Dermis microvascular lymphatic vessel endothelial cell (primary cell): ENCODE measurements at places on chromosomes 13 and 19. TPM values are rescaled to one million over a fixed set of nuclear protein-coding genes. Genes with fewer than 3 reads are reported as not detected.

GRCh38 chr13:104270731-104271130, 1204.5 kb upstream of the SLC10A2 start:
- DNase-seq: no peak

DNA sequence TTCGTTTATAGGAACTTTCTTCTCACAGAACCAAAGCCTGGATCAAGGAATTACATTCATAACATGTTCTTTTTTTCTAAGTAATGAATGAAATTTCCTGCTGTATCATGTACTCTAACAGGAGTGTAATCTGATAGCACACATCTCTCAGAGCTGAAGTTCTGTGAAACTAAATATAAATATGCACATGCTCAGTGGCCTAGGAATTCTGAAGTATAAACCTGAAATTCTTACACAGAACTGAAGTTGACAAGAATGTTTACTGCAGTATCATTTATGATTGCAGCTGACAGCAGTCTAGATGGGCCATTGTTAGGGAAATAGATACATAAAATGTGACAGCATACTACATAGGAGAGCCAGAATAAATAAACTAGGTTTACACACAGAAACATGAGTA, 54.5 kb downstream of the USP12 start:
- DNase-seq: peak; percentile 29

- DNase-seq: no peak
Observed at GRCh38 chr19:6828306-6828697, 55.8 kb downstream of the VAV1 start.

DNA sequence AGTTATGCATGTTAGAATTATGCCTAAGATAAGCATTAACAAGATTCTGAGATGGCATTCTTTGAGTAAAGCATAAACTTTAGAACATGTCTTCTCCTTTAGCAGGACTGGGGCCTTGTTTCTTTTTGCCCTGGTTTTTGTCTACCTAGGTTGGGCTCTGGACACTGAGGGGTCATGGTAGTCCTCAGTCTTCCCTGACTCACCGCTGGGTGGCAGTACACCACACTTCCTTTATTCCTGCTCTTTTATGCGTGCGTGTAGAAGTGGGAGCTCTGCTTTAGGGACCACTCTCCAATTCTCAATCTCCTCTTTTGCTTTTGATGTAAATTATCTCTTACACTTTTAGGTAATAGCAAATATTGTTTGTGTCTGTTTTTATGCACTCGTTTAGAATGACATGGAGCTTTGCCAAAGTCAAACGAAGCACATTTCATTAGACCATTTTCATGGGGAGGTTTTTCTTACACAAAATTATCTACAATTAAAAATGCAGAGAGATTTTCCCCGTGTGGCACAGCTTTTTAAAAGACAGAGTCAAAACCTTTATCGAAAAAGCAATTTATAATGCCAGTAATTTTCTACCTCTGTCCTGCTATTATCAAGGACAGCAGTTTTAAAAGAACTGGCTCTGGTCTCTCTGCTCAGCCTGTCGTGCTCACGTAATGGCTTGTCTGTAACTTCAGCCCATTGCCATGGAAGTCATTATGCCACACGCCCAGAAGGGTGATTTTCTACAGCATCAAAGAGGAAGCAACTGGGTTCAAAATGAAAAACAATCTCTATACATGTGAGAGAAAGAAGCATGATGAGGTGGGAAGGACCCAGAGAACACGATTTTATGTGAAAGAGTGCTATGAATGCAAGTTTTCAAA, 413.9 kb downstream of the COG6 start:
- DNase-seq: peak; percentile 83

DNA sequence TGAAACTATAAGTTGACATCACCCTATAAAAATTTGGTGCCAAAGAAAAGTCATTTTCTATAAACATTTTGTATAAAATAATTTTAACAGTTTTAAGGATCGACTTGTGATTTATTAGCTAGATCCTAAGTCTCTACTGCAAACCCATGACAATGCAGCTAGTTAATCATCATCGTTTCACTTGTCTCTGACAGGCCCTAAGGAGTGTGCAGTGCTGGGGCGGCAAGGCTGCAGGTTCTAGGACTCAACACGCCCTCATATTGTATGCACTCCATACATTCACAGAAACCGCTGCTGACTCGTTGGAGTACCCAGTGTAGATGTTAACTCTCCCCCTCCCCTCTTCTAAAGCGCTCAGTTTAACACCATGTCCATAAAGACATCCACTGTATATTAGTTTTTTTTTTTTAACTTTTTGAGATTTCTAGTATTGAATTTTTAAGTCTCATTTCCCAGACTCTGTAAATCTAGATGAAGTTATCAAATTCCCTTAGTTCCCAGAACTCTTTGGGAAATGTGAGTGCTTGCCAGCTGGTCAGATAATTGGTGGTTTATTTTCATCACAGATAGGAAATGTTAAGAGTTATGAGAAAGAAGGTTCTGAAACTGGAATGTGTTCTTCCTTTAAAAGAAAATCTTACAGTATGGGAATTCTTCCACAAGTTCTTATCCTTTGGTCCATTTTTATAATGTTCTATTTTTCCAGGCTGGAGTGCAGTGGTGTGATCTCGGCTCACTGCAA, 162.8 kb upstream of the RNF113B start:
- DNase-seq: no peak

DNA sequence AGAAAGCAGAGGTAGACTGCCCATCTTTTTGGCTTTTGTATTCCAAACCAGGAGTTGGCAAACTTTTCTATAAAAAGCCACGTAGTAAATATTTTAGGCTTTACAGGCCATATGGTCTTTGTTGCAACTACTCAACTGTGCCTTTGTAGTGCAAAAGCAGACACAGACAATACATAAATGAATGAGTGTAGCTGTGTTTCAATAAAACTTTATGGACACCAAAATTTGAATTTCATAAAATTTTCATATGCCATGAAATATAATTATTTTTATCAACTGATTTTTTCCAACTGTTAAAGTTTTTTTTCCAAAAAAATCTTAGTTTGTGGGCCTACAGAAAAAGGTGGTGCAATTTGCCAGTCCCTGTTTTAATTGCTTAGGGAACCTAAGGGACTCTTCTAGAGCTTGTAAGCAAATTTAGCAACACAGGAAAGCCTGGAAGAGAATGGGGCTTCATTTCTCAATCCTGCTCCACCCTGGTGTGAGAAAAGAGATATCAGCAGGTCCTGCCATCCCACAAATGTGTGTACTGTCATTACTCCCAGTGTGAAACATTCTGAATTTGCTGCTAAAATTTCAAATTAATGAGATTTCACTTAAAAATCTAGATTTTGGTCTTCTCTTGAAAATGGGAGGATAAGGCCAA, 194.2 kb downstream of the RGCC start:
- no peak for DNase-seq

DNA sequence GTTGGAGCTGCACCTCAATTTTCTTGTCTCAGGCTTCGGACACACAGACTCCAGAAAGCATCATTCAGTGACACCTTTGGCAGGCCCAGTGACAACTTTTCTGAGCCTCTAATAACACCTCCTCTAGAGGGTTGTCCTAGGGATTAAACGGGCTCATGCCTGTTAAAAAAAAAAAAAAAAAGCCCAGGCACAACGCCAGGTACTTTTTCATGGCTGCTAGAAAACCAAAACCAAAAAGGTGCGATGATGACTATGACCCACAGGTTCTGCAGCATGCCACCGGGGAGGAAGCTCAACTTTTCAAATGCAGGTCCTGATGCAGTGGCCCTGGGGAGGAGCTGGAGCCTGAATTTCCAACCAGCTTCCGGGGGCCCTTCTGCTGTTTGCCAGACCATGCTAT, 184.2 kb downstream of the ABCC4 start:
- DNase-seq: no peak

GRCh38 chr19:47652285-47652684, 43.4 kb downstream of the BICRA start:
- DNase-seq: no peak

DNA sequence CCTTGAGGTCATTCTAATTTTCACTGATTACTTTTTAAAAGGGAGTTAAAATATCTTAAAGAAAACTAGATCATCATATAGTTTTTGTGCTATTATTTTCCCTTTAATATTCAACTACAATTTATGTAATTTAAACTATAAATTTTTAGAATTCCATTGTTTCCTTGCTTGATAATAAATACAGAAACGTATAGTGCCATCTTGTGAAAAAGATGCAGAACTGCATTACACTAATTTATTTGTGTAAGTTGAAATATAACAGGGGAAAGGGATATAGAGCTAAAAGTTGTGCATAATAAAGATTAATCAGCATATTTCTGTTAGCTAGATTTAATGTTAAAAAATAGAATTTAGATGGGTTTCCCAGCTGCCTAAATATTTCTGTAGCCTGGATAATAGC, 61.5 kb upstream of the TDRD3 start:
- peak; percentile 6 for DNase-seq

DNA sequence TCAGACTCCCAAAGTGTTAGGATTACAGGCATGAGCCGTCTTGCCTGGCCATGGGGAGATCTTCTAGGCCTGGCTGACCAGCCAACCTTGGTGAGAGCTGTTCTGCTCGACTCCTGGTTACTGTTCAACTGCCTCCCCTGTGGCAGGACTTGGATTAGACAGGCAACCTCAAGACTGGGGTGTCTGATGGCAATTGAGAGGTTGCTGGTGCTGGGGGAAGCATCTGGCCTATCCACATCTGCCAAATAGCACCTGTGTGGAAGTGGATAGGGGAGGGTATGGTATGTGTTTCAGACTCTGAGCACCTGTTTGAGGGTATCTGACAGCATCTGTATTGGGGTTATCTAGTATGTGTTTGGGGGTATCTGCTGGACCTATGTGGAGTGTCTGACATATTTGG, 44.7 kb downstream of the ARHGEF18 start:
- DNase-seq: no peak

GRCh38 chr13:71853725-71854124, 13.3 kb downstream of the DACH1 start:
- DNase-seq: no peak

- no peak for DNase-seq
Observed at GRCh38 chr13:77306458-77306857, 20.4 kb downstream of the MYCBP2 start.

DNA sequence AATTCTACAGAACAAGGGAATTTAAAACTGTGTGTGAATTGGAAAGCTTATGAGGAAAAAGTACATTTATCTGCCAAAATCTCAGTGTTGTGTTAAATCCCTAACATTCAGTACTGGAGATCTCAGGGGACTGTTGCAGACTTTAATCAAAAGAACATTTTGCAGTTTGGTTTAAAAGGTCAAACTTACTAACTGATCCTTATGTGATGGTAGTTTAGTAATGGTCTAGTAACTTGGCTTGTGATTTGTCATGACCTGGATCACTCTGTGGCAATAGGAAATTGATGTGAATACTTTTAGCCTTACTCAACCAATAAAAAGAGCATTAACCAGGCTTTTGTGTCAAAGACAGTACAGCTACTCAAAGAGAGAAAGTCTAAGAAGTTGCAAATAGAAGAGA, 862.1 kb upstream of the MIR17HG start:
- DNase-seq: no peak

- no peak for DNase-seq
Observed at GRCh38 chr19:30049846-30050667, 108.0 kb downstream of the URI1 start.

GRCh38 chr13:106151056-106151699, 384.3 kb downstream of the EFNB2 start:
- peak; percentile 53 for DNase-seq

- DNase-seq: no peak
Observed at GRCh38 chr13:99275093-99275469, 16.9 kb upstream of the GPR18 start.

- DNase-seq: no peak
Observed at GRCh38 chr13:36273431-36273830, 24.2 kb downstream of the CCDC169 start.

GRCh38 chr13:110024645-110024980, 238.2 kb upstream of the IRS2 start:
- no peak for DNase-seq

- no peak for DNase-seq
Observed at GRCh38 chr13:110536006-110536693, 25.4 kb downstream of the RAB20 start.

DNA sequence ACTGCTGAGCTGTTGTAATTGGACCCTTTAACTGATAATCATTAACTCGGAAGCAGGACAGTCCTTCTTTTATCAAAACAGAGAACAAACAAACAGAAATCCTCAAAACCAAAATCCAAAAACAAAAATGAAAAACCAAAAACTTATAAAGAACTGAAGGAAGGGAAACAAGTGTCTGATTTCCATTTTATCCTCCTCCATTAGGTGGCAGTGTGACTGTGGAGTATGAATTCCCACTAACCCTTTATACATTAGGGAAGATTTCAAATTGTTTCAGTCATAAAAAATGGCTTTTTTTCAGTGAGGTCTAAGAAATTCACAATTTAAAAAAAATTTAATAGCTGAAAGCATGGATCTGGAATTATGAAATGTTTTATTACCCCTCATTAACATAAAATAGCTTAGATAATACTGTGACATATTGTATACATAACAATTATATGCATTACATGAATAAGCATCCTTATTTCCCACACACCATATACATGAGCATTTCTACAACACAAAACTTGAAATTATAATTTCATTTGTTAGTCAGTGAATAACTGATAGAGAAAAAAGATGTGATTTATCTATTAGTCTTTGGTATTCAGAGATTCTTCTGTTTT, 1074.3 kb upstream of the PCDH9 start:
- DNase-seq: no peak

GRCh38 chr13:46620471-46620870, 67.5 kb downstream of the LRCH1 start:
- no peak for DNase-seq

DNA sequence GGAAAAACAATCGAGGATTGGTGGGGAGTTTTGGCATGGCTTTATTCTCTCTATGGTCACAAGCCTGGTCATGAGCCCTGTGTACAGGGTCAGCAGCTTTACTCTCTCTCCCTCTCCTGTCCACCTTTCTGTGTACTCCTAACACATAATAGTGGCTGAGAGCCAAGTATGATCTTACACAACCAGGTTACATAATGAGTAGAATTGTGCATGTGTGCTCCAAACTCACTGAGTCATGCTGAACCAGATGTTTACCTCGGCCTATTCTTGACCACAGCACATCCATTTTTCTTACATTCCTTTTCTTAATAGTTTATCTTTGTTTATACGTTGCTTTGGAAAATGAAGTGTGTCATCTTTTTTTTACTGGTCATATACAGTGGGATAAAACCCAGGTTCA, 53.1 kb downstream of the ZNF254 start:
- peak; percentile 82 for DNase-seq

The ALG5 gene
- total RNA-seq: 29.8 and 34.4 TPM in 2 replicates

The ZNF805 gene
- 19.8 and 25.3 TPM in 2 replicates for total RNA-seq

The PLPP2 gene
- total RNA-seq: 20.5 and 36.7 TPM in 2 replicates

The PROSER3 gene
- 1.3 and 1.4 TPM in 2 replicates for total RNA-seq

The CEACAM16 gene
- total RNA-seq: not detected in 2 replicates

The NAPSA gene
- under 0.01 TPM in 2 replicates for total RNA-seq

The RFPL4AL1 gene
- 0.51 TPM in 1 of 2 replicates, not detected in the other for total RNA-seq

The ZNF66 gene
- total RNA-seq: 2.2 and 3.7 TPM in 2 replicates

The SLC10A2 gene
- not detected in 2 replicates for total RNA-seq

The PLPPR3 gene
- 0.38 and 0.39 TPM in 2 replicates for total RNA-seq

The KLK14 gene
- not detected in 2 replicates for total RNA-seq

The ZSWIM9 gene
- total RNA-seq: 2.2 and 3.3 TPM in 2 replicates

The SELENOV gene
- not detected in 2 replicates for total RNA-seq

The ANGPTL8 gene
- not detected in 2 replicates for total RNA-seq

The RXFP2 gene
- not detected in 2 replicates for total RNA-seq

The DDA1 gene
- 18.2 and 24.5 TPM in 2 replicates for total RNA-seq

The CHMP2A gene
- 90.8 and 112 TPM in 2 replicates for total RNA-seq
